Activated T-helper 1 cell treated with anti-CD3 and anti-CD28 coated beads, Interleukin-12 subunit alpha, Interleukin-12 subunit beta, Interleukin-2, Interleukin-4 antibody, amounts not matched to agents 30 ng/mL and 10 ng/mL and 1 ng/mL, durations not matched to agents 14 hours and 24 hours and 36 hours (primary cell): ENCODE measurements at places on chromosomes 7 and 10. TPM values are rescaled to one million over a fixed set of nuclear protein-coding genes. Genes with fewer than 3 reads are reported as not detected.

DNA sequence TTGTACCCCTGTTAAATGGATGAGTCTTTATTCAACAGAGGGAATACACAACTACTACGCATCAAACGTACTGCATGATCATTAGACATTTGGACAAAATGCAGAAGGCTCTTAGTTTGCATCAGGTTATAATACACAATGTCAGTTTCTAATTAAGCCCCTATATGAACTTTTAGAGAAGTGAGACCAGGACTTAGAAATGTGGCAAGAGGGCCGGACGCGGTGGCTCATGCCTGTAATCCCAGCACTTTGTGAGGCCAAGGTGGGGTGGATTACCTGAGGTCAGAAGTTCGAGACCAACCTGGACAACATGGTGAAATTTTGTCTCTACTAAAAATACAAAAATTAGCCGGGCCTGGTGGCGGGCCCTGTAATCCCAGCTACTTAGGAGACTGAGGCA is 76.3 kb upstream of the MGMT start:
- no peaks in the 10 kb centered on the region for H3K4me1 ChIP-seq
- no peaks in the 10 kb centered on the region for H3K36me3 ChIP-seq
- DNase-seq, result no peak
- no peak overlapping the region for H3K27ac ChIP-seq
- H3K27me3 ChIP-seq, result no peaks in the 10 kb centered on the region

- no peak for DNase-seq
- no peaks in the 10 kb centered on the region for H3K4me1 ChIP-seq
- H3K4me3 ChIP-seq, result no peak overlapping the region
- H3K27ac ChIP-seq, result no peak overlapping the region
- no peaks in the 10 kb centered on the region for H3K36me3 ChIP-seq
- H3K27me3 ChIP-seq, result peaks cover 14% of the 10 kb centered on the region
These were observed 89.1 kb upstream of the HABP2 start for GRCh38 chr10:113463777-113464176.

CYP2E1 gene
- 0.52 TPM in 1 of 2 replicates, not detected in the other for total RNA-seq

ZNF394 gene
- total RNA-seq, result 38.3 and 40.8 TPM in 2 replicates

ITPRID1 gene
- not detected in 2 replicates for total RNA-seq

UPK3B gene
- 1.1 and 1.2 TPM in 2 replicates for total RNA-seq

CAV1 gene
- 0.76 and 1.8 TPM in 2 replicates for total RNA-seq
